SJSA1 (cell line): ENCODE measurements at places on chromosomes 2 and 18. TPM values are rescaled to one million over a fixed set of nuclear protein-coding genes. Genes with fewer than 3 reads are reported as not detected.

SNED1 gene
- 18.3 and 24.9 TPM in 2 replicates for total RNA-seq

PSMA8 gene
- not detected in 2 replicates for total RNA-seq

ST8SIA5 gene
- under 0.01 TPM in 1 of 2 replicates, not detected in the other for total RNA-seq

- H3K27ac ChIP-seq, result no peak overlapping the region
- no peak overlapping the region for H3K4me3 ChIP-seq
- H3K36me3 ChIP-seq, result no peaks in the 10 kb centered on the region
- H3K27me3 ChIP-seq, result no peaks in the 10 kb centered on the region
Measured at GRCh38 chr2:198890490-198890889, 567.2 kb downstream of the SATB2 start.

- H3K36me3 ChIP-seq, result peaks cover 18% of the 10 kb centered on the region
- H3K4me1 ChIP-seq, result peaks cover 56% of the 10 kb centered on the region
- no peaks in the 10 kb centered on the region for H3K27me3 ChIP-seq
- no peak overlapping the region for H3K4me3 ChIP-seq
Measured at GRCh38 chr2:47076586-47077441, 78.3 kb downstream of the STPG4 start.

DNA sequence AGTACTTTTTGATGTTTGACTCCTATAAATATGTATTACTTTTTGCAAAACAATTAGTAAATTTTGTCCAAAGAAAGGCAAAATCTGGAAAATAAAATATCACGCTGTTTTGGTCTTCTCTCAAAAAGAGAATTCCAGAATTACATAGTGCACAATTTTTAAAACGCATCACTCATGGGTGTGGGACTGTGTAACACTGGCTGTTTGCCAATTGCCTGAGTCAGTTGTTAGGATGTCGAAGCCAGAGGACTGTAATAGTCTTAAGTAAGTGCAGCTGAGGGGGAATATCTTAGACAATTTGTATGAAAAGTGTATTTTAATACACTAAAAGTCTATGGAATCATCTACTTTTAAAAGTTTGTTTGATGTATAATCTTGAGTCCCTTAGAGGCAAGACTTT lies 24.1 kb upstream of the EPHA4 start:
- peaks cover 2% of the 10 kb centered on the region for H3K4me1 ChIP-seq
- no peak overlapping the region for H3K4me3 ChIP-seq
- H3K27ac ChIP-seq, result no peak overlapping the region
- no peaks in the 10 kb centered on the region for H3K36me3 ChIP-seq

DNA sequence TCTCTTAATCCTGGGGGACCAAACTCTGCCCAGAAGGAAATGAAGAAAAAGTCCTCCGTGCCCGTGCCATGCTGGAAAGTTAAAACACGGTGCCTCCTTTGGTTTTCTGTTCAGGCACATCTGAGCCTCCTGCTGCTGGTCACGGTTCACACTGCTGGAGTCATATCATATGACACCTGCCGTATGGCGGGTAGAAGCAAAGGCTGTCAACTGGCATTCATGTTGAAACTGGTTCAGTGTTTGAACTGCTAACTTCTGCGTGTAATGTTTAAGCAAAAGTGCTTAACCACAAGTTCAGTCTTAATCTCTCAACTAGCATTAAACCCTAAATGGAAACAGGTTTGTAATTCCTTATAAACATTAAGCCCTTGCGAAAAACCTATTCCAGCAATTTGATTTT lies 3.1 kb downstream of the STK39 start:
- no peaks in the 10 kb centered on the region for H3K36me3 ChIP-seq
- DNase-seq, result no peak
- no peak overlapping the region for H3K27ac ChIP-seq
- H3K27me3 ChIP-seq, result no peaks in the 10 kb centered on the region
- H3K4me3 ChIP-seq, result no peak overlapping the region

DNA sequence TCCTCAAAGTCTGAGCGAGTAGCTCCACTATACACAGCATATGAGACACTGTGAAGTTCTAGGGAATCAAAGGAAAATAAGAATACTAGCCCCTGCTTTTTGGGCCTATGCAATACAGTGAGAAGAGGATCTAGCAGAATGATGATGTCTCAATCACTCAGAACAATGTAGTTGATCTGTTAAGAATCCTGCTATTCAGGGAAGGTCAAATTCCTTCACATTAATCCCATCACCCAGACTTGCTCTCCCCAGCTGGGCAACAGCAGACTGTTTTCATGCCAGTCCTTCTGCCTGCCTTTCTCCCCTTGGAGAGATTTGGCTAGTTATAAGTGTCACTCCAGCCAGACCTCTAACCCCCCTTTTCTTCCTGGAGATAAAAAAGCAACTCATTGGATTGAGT lies 230.0 kb upstream of the EPHA4 start:
- DNase-seq, result no peak
- no peaks in the 10 kb centered on the region for H3K36me3 ChIP-seq
- H3K27ac ChIP-seq, result no peak overlapping the region
- H3K27me3 ChIP-seq, result no peaks in the 10 kb centered on the region
- H3K4me3 ChIP-seq, result no peak overlapping the region

DNA sequence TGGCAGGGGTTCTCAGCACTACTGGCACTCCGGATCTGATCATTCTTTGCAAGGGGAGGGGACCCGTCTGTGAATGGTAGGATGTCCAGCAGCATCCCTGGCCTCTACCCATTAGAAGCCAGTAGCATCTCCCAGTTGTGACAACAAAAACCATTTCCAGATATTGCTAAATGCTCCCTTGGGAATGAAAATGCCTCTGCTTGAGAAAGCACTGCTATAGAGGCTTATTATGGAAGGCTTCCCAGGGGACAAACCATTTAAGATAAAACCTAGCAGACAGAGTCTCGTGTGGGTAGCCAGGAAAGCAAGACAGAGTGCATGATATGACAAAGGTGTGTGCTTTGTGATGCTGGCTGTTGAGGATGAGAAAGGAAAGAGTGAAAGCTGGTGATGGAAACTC lies 273.7 kb downstream of the TMX3 start:
- no peak overlapping the region for H3K4me3 ChIP-seq
- no peaks in the 10 kb centered on the region for H3K4me1 ChIP-seq
- no peak overlapping the region for H3K27ac ChIP-seq
- no peaks in the 10 kb centered on the region for H3K36me3 ChIP-seq
- DNase-seq, result no peak
- H3K27me3 ChIP-seq, result no peaks in the 10 kb centered on the region

DNA sequence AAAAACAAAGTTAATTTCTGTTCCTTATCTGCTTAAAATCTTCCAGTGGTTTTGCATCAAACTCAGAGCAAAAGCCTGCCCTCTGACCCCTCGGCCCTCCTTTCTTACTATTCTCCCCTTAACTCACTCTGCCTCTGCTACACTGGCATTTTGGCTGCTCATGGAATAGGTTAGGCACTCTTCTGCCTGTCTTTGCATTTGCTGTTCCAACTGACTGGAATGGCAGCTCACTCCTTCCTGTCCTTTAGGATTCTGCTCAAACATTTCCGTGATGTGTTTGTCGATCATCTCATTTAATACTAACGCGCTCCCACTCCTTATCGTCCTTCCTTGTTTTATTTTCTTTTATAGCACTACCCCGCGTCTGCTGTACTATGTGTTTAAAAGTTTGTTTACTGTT lies 815 bp downstream of the CEBPZ start:
- peak overlapping the region; percentile 67; the same call in 1 of the 2 replicates for H3K27ac ChIP-seq
- DNase-seq, result no peak
- peak overlapping the region; percentile 83 for H3K4me3 ChIP-seq
- peaks cover 54% of the 10 kb centered on the region for H3K36me3 ChIP-seq
- peaks cover 13% of the 10 kb centered on the region; the same call in 1 of the 2 replicates for H3K4me1 ChIP-seq

GRCh38 chr2:230256733-230257332 lies 31.3 kb downstream of the SP140 start:
- H3K4me1 ChIP-seq, result no peaks in the 10 kb centered on the region
- DNase-seq, result no peak
- H3K36me3 ChIP-seq, result no peaks in the 10 kb centered on the region; the same call in 1 of the 2 replicates
- no peak overlapping the region for H3K27ac ChIP-seq

DNA sequence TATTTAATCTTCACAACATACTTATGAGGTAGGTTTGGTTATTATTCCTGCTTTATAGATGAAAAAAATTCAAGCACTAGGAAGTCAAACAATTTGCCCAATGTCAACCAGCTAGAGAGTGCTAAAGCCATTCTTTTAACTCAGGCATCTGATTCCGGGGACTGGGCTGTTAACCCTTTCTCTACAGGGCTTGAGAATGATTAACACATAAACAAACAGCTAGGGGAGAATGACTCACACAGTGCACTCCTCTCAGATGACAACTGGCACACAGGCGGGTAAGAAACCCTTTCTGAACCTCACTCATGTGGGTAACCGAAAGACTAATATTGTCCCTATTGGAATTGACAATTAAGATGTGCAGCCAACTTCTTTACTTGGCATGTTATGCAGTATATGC lies 86.3 kb upstream of the FSHR start:
- no peaks in the 10 kb centered on the region; the same call in 1 of the 2 replicates for H3K4me1 ChIP-seq
- no peak overlapping the region for H3K4me3 ChIP-seq

DNA sequence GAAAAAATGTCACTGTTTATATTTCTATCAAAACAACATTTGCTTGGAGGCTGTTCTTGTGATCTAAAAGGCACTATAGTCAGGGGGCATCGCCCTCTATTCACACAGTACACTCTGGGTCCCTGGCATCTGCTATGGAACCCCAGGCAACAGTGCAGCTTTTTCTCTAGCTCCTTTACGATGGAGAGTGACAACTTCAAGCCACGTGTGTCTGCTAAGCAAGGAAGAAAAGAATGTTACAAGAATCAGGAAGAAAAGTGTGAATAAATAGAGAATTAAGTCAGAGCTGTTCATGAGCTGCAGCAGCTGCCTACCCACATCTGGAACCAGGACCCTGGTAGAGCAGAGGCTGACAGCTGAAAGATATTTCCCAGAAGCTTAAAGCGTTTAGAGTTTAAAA lies 11.2 kb downstream of the RND3 start:
- no peak for DNase-seq
- H3K36me3 ChIP-seq, result peaks cover 93% of the 10 kb centered on the region
- no peaks in the 10 kb centered on the region for H3K27me3 ChIP-seq

- no peaks in the 10 kb centered on the region for H3K27me3 ChIP-seq
- no peaks in the 10 kb centered on the region for H3K36me3 ChIP-seq
- DNase-seq, result peak; percentile 34
- no peaks in the 10 kb centered on the region for H3K4me1 ChIP-seq
Measured at GRCh38 chr18:14971461-14972185, 223.7 kb downstream of the ANKRD30B start.

DNA sequence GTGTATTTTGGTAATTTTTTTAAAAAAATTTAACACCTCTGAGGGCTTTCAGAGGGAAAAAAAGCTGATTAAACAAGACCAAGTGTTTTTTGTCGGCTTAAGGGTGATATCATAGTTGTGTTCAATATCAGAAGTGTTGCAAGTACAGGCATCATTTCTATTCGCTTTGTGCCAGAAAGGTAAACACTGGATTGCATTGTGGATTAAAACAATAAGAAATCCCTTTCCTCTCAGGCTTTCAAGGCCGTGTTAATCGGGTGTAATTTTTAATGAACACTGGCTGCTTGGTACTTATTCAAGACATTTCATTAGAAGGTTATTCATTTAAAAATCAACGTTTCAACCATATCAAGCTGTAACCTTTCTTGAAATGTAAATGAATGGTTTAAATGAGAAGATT lies 18.3 kb downstream of the FIGN start:
- H3K4me3 ChIP-seq, result no peak overlapping the region
- H3K36me3 ChIP-seq, result no peaks in the 10 kb centered on the region
- H3K27me3 ChIP-seq, result no peaks in the 10 kb centered on the region
- no peak for DNase-seq
- no peaks in the 10 kb centered on the region for H3K4me1 ChIP-seq

GRCh38 chr2:112841295-112842044 lies 4.9 kb upstream of the IL1B start:
- H3K27ac ChIP-seq, result no peak overlapping the region
- H3K4me1 ChIP-seq, result peaks cover 12% of the 10 kb centered on the region
- no peak for DNase-seq
- H3K4me3 ChIP-seq, result no peak overlapping the region

DNA sequence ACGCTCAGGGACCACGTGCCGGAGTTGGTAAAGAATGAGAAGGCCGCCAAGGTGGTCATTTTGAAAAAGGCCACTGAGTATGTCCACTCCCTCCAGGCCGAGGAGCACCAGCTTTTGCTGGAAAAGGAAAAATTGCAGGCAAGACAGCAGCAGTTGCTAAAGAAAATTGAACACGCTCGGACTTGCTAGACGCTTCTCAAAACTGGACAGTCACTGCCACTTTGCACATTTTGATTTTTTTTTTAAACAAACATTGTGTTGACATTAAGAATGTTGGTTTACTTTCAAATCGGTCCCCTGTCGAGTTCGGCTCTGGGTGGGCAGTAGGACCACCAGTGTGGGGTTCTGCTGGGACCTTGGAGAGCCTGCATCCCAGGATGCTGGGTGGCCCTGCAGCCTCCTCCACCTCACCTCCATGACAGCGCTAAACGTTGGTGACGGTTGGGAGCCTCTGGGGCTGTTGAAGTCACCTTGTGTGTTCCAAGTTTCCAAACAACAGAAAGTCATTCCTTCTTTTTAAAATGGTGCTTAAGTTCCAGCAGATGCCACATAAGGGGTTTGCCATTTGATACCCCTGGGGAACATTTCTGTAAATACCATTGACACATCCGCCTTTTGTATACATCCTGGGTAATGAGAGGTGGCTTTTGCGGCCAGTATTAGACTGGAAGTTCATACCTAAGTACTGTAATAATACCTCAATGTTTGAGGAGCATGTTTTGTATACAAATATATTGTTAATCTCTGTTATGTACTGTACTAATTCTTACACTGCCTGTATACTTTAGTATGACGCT lies 5.8 kb downstream of the MYCN start:
- H3K27me3 ChIP-seq, result peaks cover 26% of the 10 kb centered on the region
- peaks cover 18% of the 10 kb centered on the region for H3K4me1 ChIP-seq
- H3K36me3 ChIP-seq, result 0 out of 2 replicates have a peak, but pooled peaks cover 4% of the 10 kb centered on the region
- H3K27ac ChIP-seq, result peak overlapping the region; percentile 85
- peak; percentile 79 for DNase-seq
- no peak overlapping the region; the same call in 1 of the 2 replicates for H3K4me3 ChIP-seq

DNA sequence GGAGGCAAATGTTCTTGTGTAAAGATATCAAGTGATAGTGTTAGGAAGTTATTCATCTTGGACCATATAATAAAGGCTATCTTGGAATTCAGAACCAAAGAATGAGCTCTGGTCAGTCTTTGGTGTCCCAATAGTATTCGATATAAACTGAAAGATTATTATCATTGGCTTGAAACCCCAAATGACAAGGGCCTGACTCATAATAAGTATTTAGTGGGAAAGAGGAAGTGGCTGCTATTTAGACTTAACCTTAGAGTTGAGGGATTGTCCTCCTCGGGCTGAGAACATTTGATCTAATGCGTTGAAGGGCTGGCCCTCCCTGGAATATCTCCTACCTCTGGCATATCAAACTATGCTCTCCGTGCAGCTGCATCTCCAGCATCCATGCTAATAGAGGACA lies 67.5 kb downstream of the CDH20 start:
- H3K27ac ChIP-seq, result no peak overlapping the region
- H3K4me3 ChIP-seq, result no peak overlapping the region
- no peaks in the 10 kb centered on the region for H3K36me3 ChIP-seq
- DNase-seq, result no peak

GRCh38 chr18:6606411-6607085 lies 123.0 kb upstream of the ARHGAP28 start:
- no peaks in the 10 kb centered on the region for H3K27me3 ChIP-seq
- no peak overlapping the region for H3K27ac ChIP-seq
- no peaks in the 10 kb centered on the region for H3K4me1 ChIP-seq
- no peak for DNase-seq
